ENCODE measurements at places on chromosomes 12 and 14.

DNA sequence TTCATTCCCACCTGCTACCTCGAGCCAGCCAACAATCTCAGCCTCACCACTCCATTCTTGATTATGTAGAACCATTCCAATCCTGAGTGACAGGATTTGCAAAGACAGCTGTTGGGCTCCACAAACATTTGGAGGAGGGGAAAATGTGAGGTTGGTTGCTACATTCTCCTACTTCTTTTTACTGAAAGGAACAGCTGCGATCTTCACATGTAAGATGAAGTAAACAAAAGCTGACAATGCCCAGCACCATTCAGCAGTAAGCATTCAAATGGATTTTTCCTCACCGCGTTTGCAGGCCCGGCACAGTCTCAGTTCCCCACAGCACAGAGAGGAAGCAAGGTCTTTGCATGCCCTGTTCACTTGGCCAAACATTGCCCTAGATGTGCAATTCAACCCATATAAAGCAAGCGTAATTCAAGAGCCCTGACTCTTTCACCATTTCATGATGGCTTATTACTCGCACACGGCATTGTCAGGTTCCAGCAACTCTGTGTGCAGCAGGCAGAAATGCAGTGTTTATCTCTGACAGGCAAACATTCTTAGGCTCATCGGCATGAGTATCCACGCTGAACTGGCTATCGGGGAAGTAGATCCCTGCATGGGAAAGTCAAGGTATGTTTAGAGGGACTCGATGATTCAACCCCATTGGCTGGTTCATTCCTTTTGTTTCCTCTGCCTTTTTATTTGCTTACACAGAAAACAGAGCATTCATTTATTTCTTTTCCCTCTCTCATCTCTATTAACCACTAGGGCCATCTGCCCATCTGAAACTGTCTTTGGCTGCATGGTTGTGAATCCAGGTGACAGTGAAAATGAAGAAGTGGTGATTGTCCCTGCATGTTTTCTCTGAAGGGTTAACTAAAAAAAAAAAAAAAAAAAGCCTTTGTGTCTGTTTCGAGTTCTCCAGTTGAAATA lies 236.1 kb upstream of the PLEKHG7 start:
- DNase-seq = peak; percentile 83

DNA sequence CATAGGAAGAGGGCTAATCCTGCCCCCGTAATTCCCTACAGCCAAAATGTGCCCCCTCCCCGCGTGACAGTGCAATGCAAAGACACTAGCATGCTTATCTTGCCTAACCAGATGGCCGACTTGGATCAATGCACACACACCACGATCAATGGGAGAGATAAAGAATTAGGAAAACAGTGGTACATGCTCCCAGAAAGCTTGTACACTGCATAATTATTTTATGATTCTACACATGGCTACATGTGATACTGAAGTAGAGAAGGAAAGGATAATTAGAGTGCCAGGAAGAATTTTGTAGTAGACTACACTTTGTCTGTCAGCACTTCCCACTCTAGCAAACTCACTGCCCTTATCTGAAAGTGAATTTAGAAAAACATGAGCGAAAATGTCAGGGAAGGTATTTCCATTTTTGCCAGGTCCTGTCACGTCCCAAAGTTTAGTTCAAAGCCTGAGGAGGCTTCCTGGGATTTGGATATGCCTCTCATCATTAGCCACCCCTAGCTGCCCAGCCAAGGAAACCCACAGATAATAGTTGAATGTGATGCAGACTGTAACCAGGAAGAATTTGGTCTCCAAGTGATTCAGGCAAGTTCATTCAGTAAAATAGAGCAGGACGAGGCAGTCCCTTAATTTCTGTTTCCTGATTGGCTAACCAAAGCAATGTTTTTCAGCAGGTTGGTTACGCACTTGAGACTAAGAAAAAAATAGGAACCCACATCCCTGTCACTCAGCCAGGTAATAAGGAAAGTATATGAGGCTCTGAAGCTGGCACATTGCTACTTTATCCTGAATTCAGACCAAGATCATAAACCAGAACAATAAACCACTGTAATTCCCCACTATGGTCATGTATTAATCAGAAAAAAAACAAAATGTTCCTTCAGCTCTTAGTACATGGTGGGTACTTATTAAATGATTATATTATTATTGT lies 199.6 kb upstream of the OTX2 start:
- no peak for DNase-seq

GRCh38 chr12:121807642-121808347 lies 4.0 kb downstream of the SETD1B start:
- no peak for DNase-seq

DNA sequence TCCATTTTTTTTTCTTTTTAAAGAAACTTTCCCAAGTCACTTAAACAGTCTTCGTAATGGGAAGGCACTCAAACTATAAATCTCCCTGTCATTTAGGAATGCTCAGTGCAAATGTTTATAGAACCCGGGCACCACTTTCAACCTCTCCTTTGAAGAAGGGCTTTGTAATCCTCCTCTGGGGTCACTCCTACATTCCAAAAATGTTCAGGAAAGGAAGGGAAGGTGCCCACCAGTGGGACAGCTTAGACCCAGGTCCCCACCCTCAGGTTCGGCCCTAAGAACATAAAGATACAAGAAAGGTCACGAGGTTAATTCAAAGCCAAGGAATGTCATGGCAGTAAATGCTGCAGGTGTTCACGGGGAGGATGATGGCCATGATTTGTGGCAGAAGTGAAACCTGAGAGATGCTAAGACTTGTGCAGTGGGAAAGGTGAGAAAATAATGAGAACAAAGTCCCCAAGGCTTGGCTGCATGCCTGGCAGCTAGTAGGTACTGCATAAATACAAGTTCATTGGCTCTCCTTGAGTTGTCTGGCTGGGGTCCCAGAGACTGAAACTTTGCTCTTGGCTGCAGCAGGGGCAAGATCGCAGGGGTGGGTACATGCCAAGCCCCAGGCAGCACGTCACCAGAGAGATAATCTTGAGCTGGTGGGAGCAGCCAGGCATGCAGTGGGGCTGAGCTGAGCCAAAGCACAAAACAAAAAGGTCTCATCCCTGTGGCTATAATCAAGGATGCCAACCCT lies 21.1 kb downstream of the KRT18 start:
- DNase-seq = no peak

DNA sequence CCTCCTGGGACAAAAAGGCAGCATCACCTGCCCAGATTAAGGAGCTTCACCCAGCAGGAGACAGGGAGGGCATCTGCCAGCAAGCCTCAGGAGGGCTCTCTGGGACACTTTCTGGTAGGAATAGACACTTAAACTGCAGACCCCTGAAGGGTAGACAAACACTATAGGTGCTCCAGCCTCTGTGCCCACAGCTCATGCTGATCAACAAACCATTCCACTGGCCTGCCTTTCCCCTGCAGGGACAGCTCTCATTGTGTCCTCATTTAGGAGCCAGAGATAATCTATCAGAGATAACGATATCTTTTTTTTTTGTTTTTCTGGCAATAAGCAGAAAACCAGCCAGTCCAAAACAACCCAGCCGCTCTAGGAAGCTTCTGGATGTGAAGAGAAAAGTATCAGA lies 251.8 kb upstream of the CCDC196 start:
- DNase-seq = no peak

GRCh38 chr12:66119870-66120241 lies 10.7 kb downstream of the LLPH start:
- DNase-seq = no peak

DNA sequence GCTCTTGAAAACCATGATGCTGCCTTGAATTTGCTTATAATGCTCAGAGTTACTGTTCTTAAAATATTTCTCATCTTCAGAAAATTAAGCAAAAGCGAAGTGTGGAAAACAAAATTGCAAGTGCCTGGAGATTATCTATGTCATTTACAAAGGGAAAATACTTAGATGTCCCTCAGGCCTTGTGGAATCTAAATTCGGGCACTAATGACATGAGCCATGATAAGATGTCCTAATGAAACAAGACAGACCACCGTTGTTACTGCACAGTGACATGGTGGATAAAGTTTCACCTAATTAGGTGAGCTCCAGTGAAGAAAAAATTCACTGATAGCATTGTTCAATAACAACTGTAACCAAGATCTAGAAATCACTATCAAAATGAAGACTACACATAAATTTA lies 30.4 kb downstream of the PPP1R13B start:
- no peak for DNase-seq
